ENCODE measurements at places on chromosomes 6 and 20. TPM values are rescaled to one million over a fixed set of nuclear protein-coding genes. Genes with fewer than 3 reads are reported as not detected.

Gene HMGCLL1
- total RNA-seq = not detected

Gene NT5E
- 6.1 TPM for total RNA-seq

Gene UNC93A
- not detected for total RNA-seq

- H3K36me3 ChIP-seq = peaks cover 21% of the 10 kb centered on the region
- no peaks in the 10 kb centered on the region for H3K27me3 ChIP-seq
- H3K27ac ChIP-seq = peak overlapping the region; percentile 96
- DNase-seq = peak; percentile 86
These were observed 40.9 kb downstream of the DSTN start for GRCh38 chr20:17610566-17611289.

DNA sequence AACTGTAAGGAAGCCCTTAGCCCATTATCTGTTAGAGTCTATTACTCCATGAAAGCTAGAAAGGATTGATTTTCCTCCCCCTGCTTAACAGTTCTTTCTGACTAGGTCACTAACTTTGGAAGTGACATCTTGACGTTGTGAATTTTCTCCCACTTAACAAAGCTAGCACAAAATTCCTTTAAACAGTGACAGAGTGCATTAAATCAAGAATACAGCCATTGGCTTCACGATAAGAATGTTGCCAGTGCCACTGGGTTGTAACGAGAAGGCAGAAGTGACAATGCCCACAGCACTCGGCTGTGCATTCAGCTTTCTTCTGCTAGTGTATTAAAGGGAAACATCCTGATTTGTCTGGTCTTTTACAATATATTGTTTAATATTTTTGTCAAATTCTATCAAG is 182.7 kb upstream of the DTNBP1 start:
- H3K27ac ChIP-seq = no peak overlapping the region
- DNase-seq = no peak
- no peaks in the 10 kb centered on the region for H3K4me1 ChIP-seq

DNA sequence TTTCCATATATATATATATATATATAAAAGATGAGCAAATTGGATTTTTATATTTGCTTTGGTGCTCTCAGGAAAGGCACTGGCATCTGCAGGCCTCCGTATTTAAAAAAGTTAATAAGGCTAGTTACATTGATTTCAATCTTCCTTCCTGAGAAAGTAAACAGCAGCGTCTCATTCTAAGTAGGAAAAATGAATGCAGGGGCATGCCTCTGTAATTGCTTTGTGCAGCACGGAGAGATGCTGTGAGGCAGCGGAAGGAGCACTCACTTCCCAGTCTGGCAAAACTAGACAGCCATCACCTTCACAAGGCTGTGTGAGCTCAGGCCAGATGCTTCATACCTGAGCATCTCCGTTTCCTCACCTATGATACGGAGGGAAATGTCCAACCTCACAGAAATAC is 303.7 kb downstream of the PTPRT start:
- no peaks in the 10 kb centered on the region for H3K36me3 ChIP-seq
- H3K4me1 ChIP-seq = no peaks in the 10 kb centered on the region
- no peak overlapping the region for H3K4me3 ChIP-seq
- H3K27ac ChIP-seq = no peak overlapping the region
- no peaks in the 10 kb centered on the region for H3K27me3 ChIP-seq
- DNase-seq = no peak

DNA sequence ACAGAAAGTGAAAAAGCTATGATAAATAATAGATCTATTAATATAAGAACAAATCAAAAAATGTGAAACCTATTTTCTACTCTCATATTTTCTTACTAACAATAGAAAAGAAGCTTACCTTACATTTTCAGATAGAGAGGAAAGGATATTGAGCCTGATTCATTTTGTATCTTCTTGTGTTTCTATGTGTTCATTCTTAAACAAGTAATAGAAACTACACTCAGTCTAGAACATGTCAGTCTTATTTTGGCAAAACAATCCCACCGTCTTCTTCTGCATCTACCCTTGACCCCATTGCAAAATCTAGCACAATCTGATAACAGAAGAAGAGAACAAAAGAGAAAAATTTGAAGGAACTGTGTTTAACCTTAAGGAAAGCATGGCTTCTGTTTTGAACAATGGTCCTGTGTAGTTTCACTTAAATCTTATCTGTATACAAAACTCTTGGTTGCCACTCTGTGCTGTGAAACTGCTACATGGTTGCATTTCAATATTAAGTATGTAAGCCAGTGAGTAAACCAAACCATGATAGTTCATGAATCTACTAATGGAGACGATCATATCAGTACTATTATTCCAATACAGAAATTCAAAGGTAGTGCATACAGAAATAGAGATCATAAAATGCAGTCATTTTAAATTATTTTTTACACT is 69.5 kb upstream of the LGSN start:
- H3K4me3 ChIP-seq = no peak overlapping the region
- H3K4me1 ChIP-seq = no peaks in the 10 kb centered on the region
- no peaks in the 10 kb centered on the region for H3K27me3 ChIP-seq
- no peak for DNase-seq

DNA sequence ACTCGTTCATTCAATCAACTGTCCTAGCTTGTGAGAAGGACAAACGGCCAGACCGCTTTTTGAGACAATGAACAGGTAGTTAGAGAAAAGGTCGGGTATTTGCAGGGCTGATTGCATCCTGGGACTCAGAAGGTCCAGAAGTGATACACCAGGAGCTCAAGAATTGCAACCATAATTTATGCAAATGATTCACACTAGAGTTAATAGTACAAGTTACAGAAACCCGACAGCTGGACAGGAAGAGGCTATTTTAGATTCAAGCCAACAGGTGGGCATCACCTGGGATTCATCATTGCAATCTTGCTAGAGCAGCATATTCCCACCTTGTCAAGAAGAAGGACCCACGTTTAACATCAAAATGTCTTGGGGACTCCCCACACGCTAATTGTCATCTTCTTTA is 83.5 kb downstream of the TNFAIP3 start:
- no peak for DNase-seq
- peaks cover 16% of the 10 kb centered on the region for H3K4me1 ChIP-seq
- no peaks in the 10 kb centered on the region for H3K36me3 ChIP-seq
- H3K27me3 ChIP-seq = peaks cover 5% of the 10 kb centered on the region
- H3K4me3 ChIP-seq = no peak overlapping the region

GRCh38 chr20:61846074-61846473 is 219.6 kb downstream of the TAF4 start:
- no peaks in the 10 kb centered on the region for H3K4me1 ChIP-seq
- H3K36me3 ChIP-seq = no peaks in the 10 kb centered on the region
- H3K27me3 ChIP-seq = no peaks in the 10 kb centered on the region
- DNase-seq = no peak

- H3K27ac ChIP-seq = no peak overlapping the region
- no peak for DNase-seq
- no peak overlapping the region for H3K4me3 ChIP-seq
- H3K27me3 ChIP-seq = peaks cover 8% of the 10 kb centered on the region
These were observed 45.3 kb upstream of the HDDC2 start for GRCh38 chr6:125346926-125347563.

Measured in activated CD4-positive, alpha-beta T cell treated with anti-CD3 and anti-CD28 coated beads, Interleukin-2, amount 10 ng/mL, durations not matched to agents 7 days and 5 days (primary cell).